ENCODE measurements at places on chromosomes 16 and 17. TPM values are rescaled to one million over a fixed set of nuclear protein-coding genes. Genes with fewer than 3 reads are reported as not detected.

The HP gene
- not detected for total RNA-seq

The OR3A3 gene
- not detected for total RNA-seq

The OXLD1 gene
- 24.5 TPM for total RNA-seq

The CDH1 gene
- total RNA-seq, result not detected

The SLC4A1 gene
- total RNA-seq, result not detected

The SECTM1 gene
- 0.48 TPM for total RNA-seq

The FN3KRP gene
- 15.7 TPM for total RNA-seq

The NRN1L gene
- not detected for total RNA-seq

The IRX6 gene
- not detected for total RNA-seq

The SPATA22 gene
- not detected for total RNA-seq

The CHST4 gene
- not detected for total RNA-seq

The FNDC8 gene
- not detected for total RNA-seq

The CEMP1 gene
- not detected for total RNA-seq

The ABCC6 gene
- under 0.01 TPM for total RNA-seq

The RPH3AL gene
- total RNA-seq, result 18.0 TPM

The CCL23 gene
- total RNA-seq, result 0.98 TPM

The KIF19 gene
- total RNA-seq, result 1.3 TPM

The NPIPA3 gene
- total RNA-seq, result 0.33 TPM

The EVPLL gene
- not detected for total RNA-seq

The LGALS9B gene
- total RNA-seq, result not detected

The ACSM2B gene
- under 0.01 TPM for total RNA-seq

The C17orf113 gene
- 0.33 TPM for total RNA-seq

The MMP28 gene
- total RNA-seq, result 11.3 TPM

The RPUSD1 gene
- 52.7 TPM for total RNA-seq

The GAS2L2 gene
- not detected for total RNA-seq

The RHBDF2 gene
- total RNA-seq, result 18.0 TPM

The ASPHD1 gene
- total RNA-seq, result 0.33 TPM

The CDH8 gene
- not detected for total RNA-seq

The USP22 gene
- total RNA-seq, result 425 TPM

The CDH13 gene
- 235 TPM for total RNA-seq

The TPSG1 gene
- total RNA-seq, result not detected

The VPS35L gene
- total RNA-seq, result 54.5 TPM

The WDR45B gene
- total RNA-seq, result 88.5 TPM

The ULK2 gene
- 20.3 TPM for total RNA-seq

Data from vein endothelial cell (primary cell).